ENCODE measurements at places on chromosomes 6 and 20.
A peak's percentile ranks its signal among the peaks of the same experiment; 100 is the strongest.

DNA sequence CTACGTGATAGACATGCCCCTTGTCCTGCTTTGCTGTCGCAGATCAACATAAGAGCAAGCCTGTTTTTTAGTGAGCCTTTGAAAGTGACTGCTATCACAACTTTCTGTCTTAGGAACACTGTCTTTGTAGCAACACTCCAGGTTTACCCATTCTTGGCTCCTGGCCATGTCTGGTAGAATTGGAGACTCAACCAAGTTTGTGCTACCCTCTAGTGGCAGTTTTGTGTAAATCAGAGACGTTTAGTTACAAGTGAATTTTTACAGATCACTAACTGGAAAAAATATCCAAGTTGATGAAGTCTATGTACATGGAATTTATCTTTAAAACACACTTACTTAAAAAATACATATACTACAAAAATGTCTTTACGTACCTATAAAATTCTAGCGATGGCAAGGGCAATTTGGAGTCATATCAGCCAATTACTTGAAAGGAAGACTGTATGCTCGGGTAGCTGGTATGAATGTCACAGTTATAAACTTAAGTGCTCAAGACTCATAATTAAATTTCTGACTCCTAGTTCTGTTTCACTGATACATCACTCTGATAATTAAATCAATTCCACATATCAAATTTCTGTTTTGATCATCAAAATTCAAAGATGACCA is 101.4 kb downstream of the ADGB start:
- no peak overlapping the region for H3K4me3 ChIP-seq
- H3K27ac ChIP-seq, result no peak overlapping the region
- H3K36me3 ChIP-seq, result no peaks in the 10 kb centered on the region
- no peaks in the 10 kb centered on the region for H3K4me1 ChIP-seq

DNA sequence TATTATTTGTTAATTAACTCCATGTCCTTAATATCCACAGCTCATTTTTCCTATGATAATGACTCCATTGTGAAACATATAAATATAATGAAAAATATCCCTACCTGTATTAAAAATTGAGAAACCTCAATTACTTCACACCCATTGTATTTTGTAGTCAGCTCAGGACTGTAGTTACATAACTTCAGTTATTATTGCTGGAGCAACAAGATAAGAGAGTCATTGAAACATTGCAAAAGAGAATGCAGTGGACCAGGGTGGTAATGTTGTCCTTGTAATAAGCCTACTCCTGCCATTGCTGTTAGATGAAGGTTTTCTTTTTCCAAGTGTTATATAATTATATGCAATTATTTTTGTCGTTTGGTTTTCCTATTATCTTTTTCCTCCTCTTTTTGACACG is 184.4 kb downstream of the PRL start:
- no peak for DNase-seq
- no peak overlapping the region for H3K4me3 ChIP-seq
- peak overlapping the region; percentile 1 for H3K27ac ChIP-seq
- no peaks in the 10 kb centered on the region for H3K27me3 ChIP-seq
- H3K4me1 ChIP-seq, result no peaks in the 10 kb centered on the region

DNA sequence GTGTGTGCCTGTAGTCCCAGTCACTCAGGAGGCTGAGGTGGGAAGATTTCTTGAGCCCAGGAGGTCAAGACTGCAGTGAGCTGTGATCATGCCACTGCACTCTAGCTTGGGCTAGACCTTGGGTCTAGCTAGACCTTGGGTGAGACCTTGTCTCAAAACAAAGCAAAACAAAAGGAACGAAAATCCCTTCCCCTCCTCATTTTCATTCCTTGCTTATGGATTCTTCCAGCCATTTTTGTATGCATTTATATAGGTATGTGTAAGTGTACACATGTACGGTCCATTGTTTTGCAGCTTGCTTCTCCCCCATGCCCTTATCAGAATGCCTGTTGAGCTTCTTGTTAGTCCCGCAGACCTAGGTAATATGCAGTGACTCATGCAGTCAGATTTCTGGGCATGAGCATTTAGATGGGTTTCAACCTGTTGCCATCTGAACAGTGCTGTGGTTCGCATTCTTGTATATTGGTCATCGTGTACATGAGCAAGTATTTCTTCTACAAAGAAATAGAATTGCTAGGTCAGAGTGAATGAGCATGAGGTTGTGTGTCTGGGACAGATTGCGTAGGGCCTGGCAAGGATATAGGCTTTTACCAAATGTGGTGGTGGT is 73.2 kb downstream of the ATRN start:
- H3K27ac ChIP-seq, result no peak overlapping the region
- no peaks in the 10 kb centered on the region for H3K27me3 ChIP-seq
- no peak overlapping the region for H3K4me3 ChIP-seq
- no peaks in the 10 kb centered on the region for H3K4me1 ChIP-seq

- no peak for DNase-seq
- H3K36me3 ChIP-seq, result no peaks in the 10 kb centered on the region
- no peaks in the 10 kb centered on the region for H3K4me1 ChIP-seq
- no peak overlapping the region for H3K27ac ChIP-seq
- no peak overlapping the region for H3K4me3 ChIP-seq
These were observed 114.2 kb upstream of the LY86 start for GRCh38 chr6:6474170-6474920.

DNA sequence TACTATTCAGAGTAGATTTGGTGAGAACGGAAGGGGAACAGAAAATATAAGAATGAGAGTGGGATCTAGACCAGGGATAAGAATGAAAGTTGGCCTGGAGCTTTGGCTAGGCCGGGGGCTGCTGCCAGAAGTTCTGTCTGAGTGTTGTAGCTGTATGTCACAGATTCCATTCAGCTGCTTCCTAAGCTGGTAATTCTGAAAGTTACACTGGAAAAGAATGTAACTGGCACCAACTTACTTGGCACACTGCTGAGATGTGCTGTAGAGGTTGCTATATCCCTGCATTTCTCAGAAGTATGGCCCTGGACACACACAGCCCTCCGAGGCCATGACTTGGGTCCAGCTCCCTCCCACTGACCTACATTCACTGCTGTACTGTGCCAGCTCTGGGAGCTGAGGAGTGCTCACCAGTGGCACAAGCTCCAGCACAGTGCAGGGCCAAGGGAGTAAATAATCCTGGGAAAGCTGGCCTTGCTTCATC is 25.8 kb upstream of the TMEM217 start:
- H3K4me1 ChIP-seq, result peaks cover 2% of the 10 kb centered on the region
- DNase-seq, result peak; percentile 75
- no peaks in the 10 kb centered on the region for H3K27me3 ChIP-seq

- H3K36me3 ChIP-seq, result no peaks in the 10 kb centered on the region
- H3K27ac ChIP-seq, result no peak overlapping the region
- H3K27me3 ChIP-seq, result no peaks in the 10 kb centered on the region
- H3K4me1 ChIP-seq, result no peaks in the 10 kb centered on the region
These were observed 406.5 kb downstream of the BTBD9 start for GRCh38 chr6:38233161-38233791.

- H3K4me3 ChIP-seq, result no peak within 1 kb of the TSS
- H3K27me3 ChIP-seq, result no peaks in the 10 kb centered on the region
- no peak for DNase-seq
- H3K4me1 ChIP-seq, result no peaks in the 10 kb centered on the region
These were observed at the start of gene TREML1 for GRCh38 chr6:41153992-41154625. TREML1 (minus strand) TSS chr6:41154347; CDS start chr6:41154288, 59 bp downstream.

DNA sequence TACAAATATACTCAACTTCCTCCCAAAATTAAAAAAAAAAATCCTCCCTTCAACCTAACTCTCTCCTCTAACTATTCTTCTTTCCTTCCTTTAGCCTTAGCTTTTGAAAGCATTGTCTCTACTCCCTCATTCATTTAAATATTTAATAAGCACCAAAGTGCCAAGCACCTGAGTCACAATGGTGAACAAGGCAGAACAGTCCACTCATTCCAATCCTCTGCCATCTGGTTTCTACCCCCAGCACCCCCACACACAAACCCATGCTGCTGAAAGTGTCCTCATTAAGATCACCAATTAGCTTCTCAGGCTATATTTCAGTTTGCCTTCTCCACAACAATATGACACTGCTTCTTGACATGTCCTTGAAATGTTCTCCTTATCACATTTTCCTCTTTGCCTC is 76.3 kb downstream of the DTNBP1 start:
- no peaks in the 10 kb centered on the region for H3K27me3 ChIP-seq
- H3K4me1 ChIP-seq, result no peaks in the 10 kb centered on the region
- H3K27ac ChIP-seq, result no peak overlapping the region
- no peak for DNase-seq
- H3K36me3 ChIP-seq, result no peaks in the 10 kb centered on the region

GRCh38 chr6:165747963-165748362 is 84.9 kb upstream of the PDE10A start:
- H3K36me3 ChIP-seq, result no peaks in the 10 kb centered on the region
- H3K27me3 ChIP-seq, result no peaks in the 10 kb centered on the region

DNA sequence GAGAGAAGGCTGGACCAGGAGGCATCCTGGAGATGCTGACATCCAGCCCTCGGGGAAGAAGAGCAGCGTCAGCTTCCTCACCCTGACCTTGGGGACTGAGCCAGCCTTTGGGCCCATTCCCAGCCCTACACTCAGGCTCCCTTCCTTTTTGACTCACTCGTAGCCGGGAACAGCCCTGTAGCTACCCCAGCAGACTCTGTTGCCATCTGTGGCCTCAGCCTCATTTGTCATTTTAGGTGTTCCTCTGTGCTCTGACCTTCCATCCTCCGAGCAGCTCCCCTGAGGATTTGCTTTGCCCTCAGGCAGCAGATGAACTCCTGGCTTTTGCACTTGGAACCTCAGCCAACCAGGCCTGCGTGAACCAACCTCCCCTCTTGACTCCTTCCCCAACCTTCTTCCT is 67.5 kb downstream of the ELOVL2 start:
- no peak overlapping the region for H3K27ac ChIP-seq
- H3K27me3 ChIP-seq, result no peaks in the 10 kb centered on the region
- H3K36me3 ChIP-seq, result no peaks in the 10 kb centered on the region
- no peak for DNase-seq
- H3K4me3 ChIP-seq, result no peak overlapping the region
- no peaks in the 10 kb centered on the region for H3K4me1 ChIP-seq

GRCh38 chr6:16163535-16164300 is 34.8 kb downstream of the MYLIP start:
- no peak for DNase-seq
- no peak overlapping the region for H3K27ac ChIP-seq
- H3K4me1 ChIP-seq, result peaks cover 2% of the 10 kb centered on the region
- no peaks in the 10 kb centered on the region for H3K36me3 ChIP-seq
- no peaks in the 10 kb centered on the region for H3K27me3 ChIP-seq

DNA sequence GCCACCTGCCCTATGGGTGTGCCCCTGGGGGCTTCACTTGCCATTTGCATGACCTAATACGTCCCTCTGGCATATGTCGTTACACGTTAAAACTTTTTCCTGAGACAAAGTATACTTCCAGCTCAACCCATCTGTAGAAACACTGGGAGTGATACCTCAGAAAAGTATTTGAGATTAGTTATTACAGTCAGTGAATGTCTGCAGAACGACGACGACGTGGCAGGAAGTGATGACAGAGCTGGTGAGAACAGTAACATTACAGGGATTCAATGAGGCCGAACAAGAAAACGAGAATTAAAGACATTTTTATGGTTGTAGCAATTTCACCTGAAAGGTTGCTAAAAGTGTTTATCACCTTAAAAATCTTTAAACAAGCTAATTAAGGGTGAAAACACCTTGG is 40.2 kb downstream of the SASH1 start:
- H3K36me3 ChIP-seq, result no peaks in the 10 kb centered on the region
- no peak overlapping the region for H3K27ac ChIP-seq
- no peaks in the 10 kb centered on the region for H3K27me3 ChIP-seq
- H3K4me1 ChIP-seq, result peaks cover 64% of the 10 kb centered on the region
- peak; percentile 38 for DNase-seq

DNA sequence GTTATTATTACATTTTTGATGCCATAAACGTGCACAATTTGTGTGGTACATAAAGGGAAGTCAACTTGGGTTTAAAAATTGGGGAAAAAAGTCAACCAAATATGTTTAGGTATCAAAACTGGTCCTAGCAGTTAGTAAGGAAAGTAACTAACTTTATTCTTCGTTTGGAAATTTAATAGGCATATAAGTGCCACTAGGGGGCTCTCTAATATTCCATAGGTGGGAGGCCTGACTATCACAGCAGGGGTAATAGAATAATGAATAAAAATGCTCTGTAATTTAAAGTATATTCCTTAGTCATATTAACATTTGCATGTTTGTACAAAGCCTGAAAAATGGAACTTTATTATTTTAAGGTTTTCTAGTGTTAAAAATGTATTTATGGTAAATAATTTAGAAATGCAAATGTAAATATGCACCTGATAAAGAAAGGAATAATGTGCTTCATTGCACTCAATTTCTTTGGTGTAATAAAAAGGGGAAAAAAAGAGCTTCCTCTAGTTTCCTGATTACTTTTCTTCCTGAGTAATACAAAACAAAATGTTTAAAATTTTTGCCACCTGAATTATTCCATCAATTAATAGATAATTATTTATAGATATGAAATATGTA is 125.7 kb upstream of the HDAC2 start:
- H3K27me3 ChIP-seq, result no peaks in the 10 kb centered on the region
- no peak overlapping the region for H3K27ac ChIP-seq
- no peak overlapping the region for H3K4me3 ChIP-seq
- no peaks in the 10 kb centered on the region for H3K36me3 ChIP-seq

GRCh38 chr20:59961423-59961822 is 3.2 kb downstream of the CDH26 start:
- no peaks in the 10 kb centered on the region for H3K36me3 ChIP-seq
- H3K4me3 ChIP-seq, result no peak overlapping the region
- H3K27ac ChIP-seq, result no peak overlapping the region
- no peaks in the 10 kb centered on the region for H3K27me3 ChIP-seq
- H3K4me1 ChIP-seq, result no peaks in the 10 kb centered on the region
- DNase-seq, result no peak

DNA sequence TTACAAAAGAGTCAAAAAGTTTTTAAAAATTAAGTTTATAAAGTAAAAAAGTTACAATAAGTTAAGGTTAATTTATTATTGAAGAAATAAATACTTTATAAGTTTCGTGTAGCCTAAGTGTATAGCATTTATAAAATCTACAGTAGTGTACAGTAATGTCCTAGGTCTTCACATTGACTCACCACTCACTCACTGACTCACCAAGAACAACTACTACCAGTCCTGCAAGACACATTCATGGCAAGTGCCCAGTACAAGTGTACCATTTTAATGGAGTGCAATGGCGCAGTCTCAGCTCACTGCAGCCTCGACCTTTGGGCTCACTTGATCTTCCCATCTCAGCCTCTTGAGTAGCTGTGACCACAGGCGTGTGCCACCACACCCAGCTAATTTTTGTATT is 128.2 kb downstream of the GPX5 start:
- no peak overlapping the region for H3K27ac ChIP-seq
- no peak for DNase-seq
- H3K4me1 ChIP-seq, result no peaks in the 10 kb centered on the region
- H3K36me3 ChIP-seq, result no peaks in the 10 kb centered on the region

DNA sequence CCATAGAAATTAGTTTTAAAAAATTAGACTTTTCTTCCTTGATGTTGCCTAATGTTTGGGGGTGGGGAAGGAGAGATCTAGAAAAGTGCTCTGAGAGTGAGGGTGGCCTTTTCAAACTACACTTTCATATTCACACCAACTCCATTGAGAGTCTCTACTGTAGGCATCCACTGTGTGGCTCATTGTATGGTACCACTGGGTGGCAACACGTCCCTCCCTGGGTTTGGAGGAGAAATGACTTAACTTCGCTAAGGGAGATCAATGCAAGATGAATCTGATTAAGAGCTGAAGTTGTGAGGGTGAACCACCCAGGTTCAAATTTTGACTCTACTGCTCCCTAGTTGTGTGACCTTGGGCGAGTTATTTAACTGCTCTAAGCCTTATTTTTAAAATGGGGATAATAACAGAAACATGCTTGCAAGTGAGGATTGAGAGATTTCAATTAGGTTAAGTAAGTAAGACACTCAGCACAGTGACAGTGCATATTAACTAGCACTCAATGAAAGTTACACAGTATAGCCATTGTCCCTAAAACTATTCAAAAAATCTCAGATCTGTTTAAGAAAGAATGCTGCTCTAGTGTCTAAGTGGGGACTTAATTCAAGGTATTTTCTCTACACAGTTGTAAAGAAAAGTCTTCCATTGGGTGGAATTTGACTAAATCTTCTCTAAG is 193.5 kb upstream of the CNR1 start:
- H3K36me3 ChIP-seq, result no peaks in the 10 kb centered on the region
- no peak overlapping the region for H3K27ac ChIP-seq
- no peak for DNase-seq
- H3K4me1 ChIP-seq, result no peaks in the 10 kb centered on the region
